NCI-H187 treated with DMSO at 0.1 percent for 48 hours (cell line): ENCODE measurements at places on chromosomes 2 and 18.

- no peak for DNase-seq
Measured at GRCh38 chr2:46485002-46485401, 5.6 kb downstream of the TMEM247 start.

DNA sequence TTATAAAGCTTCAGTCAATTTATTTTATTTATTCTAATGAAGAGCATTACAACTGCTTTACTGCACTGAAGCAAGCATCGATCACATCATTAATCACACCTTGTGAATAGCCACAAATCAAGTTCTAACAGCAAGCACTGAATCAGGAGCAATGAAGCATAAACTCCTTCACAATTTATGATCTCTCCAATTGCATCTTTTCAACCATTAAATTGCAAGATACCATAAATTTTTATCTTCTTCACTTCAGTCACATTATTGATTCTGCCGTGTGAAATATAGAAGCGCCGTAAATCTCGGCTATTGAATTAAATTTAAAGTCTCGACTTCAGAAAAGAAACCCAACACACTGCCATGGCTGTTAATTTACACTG is 298.7 kb downstream of the CDCA7 start:
- DNase-seq, result no peak

DNA sequence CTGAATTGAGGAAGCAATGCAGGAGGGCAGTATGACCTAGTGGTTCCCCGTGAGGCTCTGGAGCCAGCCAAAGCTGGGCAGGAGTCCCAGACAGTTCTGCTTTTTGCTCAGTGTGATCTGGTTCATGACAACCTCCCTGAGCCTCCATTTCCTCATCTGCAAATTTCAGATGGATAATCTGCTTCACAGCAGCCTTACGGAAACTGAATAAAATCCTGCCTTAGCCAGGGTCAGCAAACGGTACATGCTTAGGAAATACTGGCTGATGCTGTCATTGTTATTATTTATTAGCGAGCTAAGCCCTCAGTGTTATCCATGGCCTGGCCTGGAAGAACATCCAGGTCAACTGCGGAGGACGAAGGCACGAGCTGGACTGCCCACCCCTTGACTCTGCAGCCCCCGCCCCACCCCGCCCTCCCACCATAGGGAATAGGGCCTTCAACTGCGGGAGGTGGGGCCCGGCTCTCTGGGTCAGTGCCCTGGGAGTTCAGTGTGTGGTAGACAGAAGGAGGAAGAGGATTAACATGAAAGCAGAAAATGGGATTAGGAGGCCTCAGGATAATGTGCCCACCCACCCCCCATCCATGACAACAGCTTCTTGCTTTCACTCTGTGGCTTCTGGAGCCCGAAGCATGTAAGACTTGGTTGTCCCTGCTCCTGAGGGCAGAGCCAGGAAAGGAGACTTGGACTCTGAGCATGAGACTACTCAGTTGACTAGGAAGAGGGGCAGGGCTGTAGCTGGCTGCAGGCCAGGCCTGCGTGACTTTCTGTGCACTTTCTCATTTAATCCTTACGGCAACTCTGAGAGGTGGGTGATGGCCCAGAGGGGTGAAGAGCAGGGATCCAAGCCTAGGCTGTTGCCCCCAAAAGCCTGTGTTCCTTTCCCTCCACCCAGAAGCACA is 13.1 kb downstream of the PKDCC start:
- no peak for DNase-seq

- no peak for DNase-seq
Measured at GRCh38 chr2:47521666-47522285, 118.8 kb downstream of the MSH2 start.

DNA sequence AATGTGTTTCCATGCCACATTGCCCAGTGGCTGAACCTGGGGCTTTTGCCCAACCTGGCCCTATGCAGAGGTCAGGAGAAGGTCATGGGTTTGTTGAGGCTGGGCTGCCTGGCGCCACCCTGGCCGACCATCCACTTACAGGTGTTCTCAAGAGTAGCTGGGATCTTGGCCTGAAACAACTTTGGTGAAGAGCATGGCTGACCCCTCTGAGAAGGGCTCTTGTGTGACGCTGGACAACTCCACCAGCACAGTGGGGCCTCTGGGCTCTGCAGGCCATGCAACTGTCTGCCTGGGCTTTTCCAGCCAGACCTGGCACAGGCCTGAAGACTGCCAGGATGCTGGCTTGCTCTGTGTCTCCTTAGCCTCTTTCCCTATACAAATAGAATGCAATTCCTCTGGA is 76.4 kb upstream of the ZNG1B start:
- no peak for DNase-seq

DNA sequence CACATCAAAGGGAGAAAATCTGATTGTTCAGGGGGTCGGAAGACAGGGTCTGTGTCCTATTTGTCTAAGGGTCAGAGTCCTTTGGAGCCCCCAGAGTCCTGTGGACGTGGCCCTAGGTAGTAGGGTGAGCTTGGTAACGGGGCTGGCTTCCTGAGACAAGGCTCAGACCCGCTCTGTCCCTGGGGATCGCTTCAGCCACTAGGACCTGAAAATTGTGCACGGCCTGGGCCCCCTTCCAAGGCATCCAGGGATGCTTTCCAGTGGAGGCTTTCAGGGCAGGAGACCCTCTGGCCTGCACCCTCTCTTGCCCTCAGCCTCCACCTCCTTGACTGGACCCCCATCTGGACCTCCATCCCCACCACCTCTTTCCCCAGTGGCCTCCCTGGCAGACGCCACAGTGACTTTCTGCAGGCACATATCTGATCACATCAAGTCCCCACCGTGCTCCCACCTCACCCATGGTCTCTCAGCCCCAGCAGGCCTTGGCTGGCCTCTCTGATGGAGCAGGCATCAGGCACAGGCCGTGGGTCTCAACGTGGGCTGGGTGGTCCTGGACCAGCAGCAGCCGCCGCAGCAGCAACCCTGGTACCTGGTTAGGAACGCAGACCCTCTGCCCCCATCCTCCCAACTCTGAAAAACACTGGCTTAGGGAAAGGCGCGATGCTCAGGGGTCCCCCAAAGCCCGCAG is 3.8 kb downstream of the PROC start:
- DNase-seq, result no peak
